ENCODE measurements at places on chromosomes 7 and 10. TPM values are rescaled to one million over a fixed set of nuclear protein-coding genes. Genes with fewer than 3 reads are reported as not detected.

- DNase-seq: no peak
These were observed 25.7 kb downstream of the SNX8 start for GRCh38 chr7:2288503-2288902.

- peak; percentile 61 for DNase-seq
These were observed 68.6 kb downstream of the MMRN2 start for GRCh38 chr10:86888585-86889381.

- DNase-seq: no peak
These were observed 299.1 kb downstream of the GRID1 start for GRCh38 chr10:86067436-86068050.

DNA sequence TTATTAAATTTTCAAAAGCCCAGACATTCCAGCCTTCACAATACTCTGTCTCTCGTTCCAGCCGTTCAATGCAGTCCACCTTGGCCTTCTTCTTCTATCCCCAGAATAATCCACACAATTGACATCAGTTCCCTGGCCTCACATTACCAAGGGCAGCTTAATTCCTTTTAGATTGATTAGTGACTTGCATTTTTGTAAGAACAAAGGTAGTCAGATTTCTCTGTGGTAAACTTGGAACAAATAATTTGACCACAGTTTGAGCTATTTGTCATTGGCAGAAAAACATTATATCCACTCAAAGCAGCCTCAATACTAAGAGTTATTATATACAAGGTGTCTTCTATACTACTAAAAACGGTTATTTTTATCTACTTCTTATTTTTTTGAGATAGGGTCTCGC is 5.1 kb upstream of the CYTH3 start:
- DNase-seq: no peak

DNA sequence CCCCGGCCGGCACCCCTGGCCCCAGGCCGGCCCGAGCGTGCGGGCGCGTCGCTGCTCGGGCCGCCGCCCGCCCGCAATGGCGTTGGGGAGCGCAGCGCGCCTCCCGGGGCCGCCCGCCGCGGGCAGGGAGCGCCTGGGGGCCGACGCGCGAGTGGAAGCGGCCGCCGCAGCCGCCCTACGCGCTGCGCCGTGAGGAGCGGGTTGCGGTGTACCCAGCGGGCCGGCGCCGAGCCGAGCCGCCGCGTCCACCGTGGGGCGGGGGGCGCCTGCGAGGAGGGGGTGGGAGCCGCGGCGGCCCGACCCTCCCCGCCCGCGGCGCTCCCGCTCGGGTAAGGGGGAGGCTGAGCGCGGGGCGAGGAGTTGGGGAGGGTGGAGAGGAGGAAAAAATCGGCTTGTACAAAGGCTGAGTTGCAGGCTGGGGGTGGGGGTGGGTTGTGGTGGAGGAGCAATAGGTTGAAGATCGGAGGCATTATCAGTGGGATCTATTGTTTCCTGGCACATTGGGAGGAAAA is 473 bp downstream of the PPP1R9A start:
- no peak for DNase-seq

Gene TMEM168
- 42.2 TPM for total RNA-seq

Gene FEZF1
- total RNA-seq: not detected

Measured in renal cortical epithelial cell (primary cell).